ENCODE measurements at places on chromosomes 5 and 9. TPM values are rescaled to one million over a fixed set of nuclear protein-coding genes. Genes with fewer than 3 reads are reported as not detected.

DNA sequence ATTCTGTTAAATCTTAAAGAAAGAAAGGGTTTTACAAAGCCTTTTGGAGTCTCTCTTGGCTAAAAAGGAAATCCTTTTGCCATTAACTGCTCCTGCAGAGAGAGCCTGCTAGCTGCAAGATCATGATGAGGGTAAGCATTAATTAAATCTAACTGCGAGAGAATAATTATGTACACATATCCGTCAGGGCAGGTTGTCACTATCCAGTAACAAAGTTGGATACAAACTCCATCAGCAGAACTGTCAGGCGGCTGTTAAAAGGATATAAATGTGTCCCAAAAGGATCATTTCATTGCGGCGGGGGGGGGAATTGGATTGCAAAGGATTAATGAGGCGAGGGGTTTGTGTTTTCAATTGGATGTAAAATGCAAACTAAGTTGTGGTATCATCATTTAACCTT, 289.3 kb downstream of the ASTN2 start:
- DNase-seq: no peak

Gene PTCH1
- total RNA-seq: 9.4 TPM

- no peak for DNase-seq
Observed at GRCh38 chr9:114117996-114118830, 19.1 kb upstream of the KIF12 start.

Gene IFNA21
- not detected for total RNA-seq

DNA sequence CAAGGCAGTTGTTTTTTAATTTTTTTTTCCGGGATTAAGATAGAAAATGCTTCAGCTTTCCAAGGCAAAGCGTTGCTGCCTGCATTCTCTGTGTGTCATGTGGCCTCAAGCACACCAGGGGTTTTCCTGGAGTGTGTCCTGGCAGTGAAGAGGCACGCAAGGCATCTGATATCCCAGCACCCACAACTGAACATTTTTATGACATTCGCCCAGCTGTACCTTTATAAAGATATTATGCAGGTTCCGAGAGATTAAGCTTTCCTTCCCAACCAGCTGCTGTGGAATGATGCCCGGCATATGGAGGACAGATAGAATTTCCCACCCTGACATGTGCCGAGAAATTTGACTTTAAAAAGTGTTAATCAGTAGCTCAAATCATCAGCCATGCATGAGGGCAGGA, 205.6 kb downstream of the GADD45G start:
- peak; percentile 35 for DNase-seq

Gene HTR1A
- total RNA-seq: not detected

Gene MYMK
- not detected for total RNA-seq

DNA sequence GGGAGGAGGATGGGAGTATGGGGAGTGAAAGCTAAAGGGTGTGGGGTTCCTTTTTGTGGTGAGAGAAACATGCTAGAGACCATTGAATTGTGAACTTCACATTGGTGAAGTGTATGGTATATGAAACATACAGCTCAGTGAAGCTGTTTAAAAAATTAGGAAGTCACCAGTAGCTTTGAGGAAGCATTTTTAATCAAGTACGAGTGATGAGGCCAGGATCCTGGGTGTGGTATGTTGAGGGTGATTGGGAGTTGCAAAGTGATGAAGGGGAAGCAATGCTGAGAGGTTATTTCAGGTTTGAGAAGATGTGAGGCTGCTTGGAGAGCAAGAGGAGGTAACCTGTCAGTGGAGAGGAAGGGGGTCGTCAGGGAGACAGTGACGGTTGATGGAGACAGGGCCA, 22.7 kb upstream of the CLK4 start:
- DNase-seq: no peak

GRCh38 chr5:110338341-110339083, 388.0 kb downstream of the TMEM232 start:
- DNase-seq: no peak

- DNase-seq: no peak
Observed at GRCh38 chr9:389758-390157, 175.1 kb downstream of the DOCK8 start.

Gene SPINK6
- total RNA-seq: not detected

GRCh38 chr9:13862654-13863053, 451.3 kb downstream of the NFIB start:
- DNase-seq: no peak

- peak; percentile 78 for DNase-seq
Observed at GRCh38 chr5:148615644-148616275, 38.6 kb downstream of the HTR4 start.

DNA sequence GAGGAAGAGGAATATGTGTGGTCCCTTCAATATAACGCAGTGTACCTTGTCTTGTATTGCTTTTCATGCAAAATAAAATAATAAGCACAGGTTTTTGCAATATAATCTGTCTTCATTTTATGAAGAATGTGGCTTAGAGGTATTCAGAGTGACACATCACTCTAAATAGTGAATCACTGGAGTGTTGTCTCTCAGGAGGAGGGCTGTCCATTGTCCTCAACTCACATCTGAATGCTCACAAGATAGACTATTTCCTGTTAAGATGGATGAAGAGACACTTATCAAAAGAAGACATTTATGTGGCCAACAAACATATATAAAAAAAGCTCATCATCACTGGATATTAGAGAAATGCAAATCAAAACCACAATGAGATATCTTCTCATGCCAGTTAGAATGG, 1147.5 kb upstream of the C9orf72 start:
- DNase-seq: no peak

- no peak for DNase-seq
Observed at GRCh38 chr9:111020594-111020993, 17.7 kb downstream of the LPAR1 start.

Gene SLC6A3
- not detected for total RNA-seq

DNA sequence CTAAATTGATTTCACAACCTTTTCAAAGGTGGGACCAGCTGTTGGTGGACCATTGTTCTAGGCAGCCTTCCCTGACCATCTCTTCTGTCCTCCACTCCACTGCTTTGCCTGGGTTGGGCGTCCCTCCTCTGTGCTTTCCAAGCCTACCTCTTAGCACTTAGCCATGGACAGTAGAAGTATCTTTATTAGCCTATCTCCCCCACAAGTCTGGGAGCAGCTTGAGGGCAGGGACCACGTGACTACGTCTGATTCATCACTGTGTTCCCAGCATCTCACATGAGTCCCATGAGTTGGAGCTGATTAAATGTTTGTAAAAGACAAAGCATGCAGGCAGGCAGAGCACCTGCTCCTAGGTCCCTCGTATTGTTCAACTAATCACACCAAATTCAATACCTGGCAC, 20.9 kb downstream of the MORN5 start:
- peak; percentile 90 for DNase-seq

- DNase-seq: no peak
Observed at GRCh38 chr5:60510049-60510448, 189.9 kb downstream of the DEPDC1B start.

Gene GABRP
- total RNA-seq: not detected

GRCh38 chr9:109249615-109250014, 71.2 kb downstream of the EPB41L4B start:
- no peak for DNase-seq

Gene RC3H2
- 52.7 TPM for total RNA-seq

GRCh38 chr5:175746851-175747250, 89.0 kb downstream of the HRH2 start:
- DNase-seq: peak; percentile 29

- no peak for DNase-seq
Observed at GRCh38 chr5:33439905-33440481, 772 bp upstream of the TARS1 start.

GRCh38 chr9:18761742-18762300, 271.2 kb downstream of the SAXO1 start:
- no peak for DNase-seq

DNA sequence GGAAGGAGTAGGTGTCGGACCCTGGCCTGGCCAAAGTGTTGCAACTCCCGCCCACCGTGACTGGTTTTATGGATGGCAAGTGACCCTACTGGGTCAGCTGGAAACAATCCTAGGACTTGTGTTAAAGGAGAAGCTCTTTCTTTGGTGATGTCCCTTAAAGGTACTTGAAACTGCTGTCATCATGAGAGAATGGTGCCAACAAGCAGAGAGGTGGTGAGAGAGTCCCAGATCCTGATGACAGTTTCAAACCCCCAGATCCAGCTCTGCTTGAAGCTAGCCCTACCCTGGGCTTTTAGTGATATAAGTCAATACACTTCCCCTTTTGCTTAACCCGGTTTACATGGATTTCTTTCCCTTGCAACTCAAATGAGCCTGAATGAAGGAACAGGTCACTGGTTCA, 72.5 kb upstream of the UBTD2 start:
- no peak for DNase-seq

Gene OR1Q1
- not detected for total RNA-seq

Gene ENTPD2
- not detected for total RNA-seq

Gene INSL6
- not detected for total RNA-seq

GRCh38 chr9:36093384-36093783, 43.1 kb upstream of the GLIPR2 start:
- DNase-seq: no peak

Gene FBP2
- not detected for total RNA-seq

DNA sequence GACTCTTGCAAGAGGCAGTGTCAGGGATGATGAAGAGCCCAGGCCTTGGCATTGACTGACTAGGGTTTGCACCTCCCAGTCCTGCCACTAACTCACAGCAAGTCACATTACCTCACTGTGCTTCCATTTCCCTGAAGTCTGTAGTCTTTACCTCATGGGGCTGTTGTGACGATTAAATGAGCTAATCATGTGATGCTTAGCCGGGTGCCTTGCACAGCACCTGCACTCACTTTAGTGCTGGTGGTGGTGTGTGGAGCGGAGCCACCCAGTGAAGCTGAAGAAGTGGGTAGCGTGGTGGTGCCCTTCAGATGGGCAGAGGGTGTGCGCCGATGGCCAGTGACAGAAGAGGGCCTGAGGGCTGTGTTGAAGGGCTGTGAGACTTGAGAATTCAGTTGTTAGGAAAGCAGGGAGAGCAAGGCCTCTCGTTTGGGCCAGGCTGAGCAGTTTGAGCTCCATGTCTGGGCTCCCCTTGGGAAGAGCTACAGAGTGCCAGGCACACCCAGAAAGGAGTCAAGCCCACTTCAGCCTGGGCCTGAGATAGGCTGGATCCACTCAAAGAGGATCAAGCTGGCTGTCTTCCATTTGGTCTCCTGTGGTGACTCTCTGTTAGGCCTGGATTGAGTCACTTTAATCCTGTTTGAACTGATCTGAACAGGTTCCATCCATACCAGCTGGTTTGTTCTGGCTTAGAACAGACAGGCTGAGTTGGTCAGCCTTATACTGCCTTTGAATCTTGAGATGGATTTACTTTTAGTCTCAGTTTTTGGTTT, 42.5 kb downstream of the RALGPS1 start:
- peak; percentile 85 for DNase-seq

DNA sequence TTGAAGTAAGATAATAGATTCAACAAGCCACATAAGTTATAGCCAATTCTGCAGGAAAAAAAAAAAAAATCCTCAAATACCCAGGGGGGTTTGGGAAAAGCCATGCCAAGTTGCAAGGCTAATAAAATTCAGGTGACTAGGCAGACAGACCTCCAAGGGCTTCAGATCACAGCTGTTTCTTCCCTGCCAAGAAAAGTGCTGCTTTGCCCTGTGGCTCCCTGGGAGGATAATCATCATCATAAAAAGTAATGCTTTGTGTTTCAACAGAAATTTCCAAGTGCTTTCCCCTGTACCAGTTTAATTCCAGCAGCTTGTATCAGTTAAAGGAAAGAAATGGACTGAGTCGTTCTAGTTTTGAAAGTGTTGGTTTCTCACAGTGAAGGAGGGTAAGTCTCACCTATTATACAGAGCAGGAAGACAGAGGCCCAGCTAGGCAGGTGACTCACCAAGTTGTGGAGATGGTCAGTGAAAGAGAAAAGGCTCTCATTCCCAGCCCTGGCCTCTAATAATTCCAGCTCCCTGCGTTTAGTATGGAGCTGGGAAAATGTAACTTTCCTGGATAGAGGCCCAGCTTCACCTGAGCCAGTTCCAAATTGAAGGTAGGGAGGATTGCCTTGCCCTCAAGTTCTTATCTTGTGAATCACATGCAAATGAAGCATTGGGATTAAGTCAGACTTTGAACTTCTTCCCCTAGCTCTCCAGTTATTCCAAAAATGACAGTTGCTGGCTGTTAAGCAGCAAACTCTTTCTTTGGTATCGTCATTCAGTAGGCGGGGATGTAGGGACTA, 263.4 kb downstream of the GRIA1 start:
- peak; percentile 59 for DNase-seq

Gene SVEP1
- total RNA-seq: 1.2 TPM

DNA sequence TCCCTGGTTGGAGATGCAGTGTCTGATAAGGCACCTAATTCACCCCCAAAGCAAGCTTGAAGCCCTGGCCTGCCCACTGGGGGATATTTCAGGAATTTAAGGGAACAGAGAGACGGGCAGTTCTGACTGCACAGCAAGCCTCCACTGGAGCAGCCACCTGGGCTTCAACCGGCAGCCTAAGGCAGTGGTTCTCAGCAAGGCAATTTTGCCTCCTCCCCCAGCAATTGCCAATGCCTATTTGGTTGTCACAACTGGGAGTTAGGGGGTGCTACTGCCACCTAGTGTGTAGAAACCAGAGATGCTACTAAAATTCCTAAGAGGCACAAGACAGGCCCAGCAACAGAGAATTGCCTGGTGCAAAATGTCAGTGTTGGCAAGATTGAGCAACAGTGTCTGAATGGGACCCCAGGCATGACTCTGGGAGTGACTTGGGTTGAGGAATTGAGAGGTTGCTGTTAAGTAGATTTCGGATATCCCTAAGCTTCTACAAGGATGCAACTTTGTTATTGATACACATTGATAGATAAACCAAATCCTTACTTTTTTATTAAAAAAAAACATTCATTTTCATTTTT, 58.7 kb upstream of the CTSL start:
- DNase-seq: peak; percentile 30

Gene CCT5
- 445 TPM for total RNA-seq

- DNase-seq: peak; percentile 41
Observed at GRCh38 chr9:114025196-114025753, 52.8 kb downstream of the AMBP start.

Gene PCDHGA2
- total RNA-seq: 0.32 TPM

GRCh38 chr9:17625644-17626388, 47.0 kb downstream of the SH3GL2 start:
- DNase-seq: peak; percentile 98

Gene SCAI
- 3.0 TPM for total RNA-seq

DNA sequence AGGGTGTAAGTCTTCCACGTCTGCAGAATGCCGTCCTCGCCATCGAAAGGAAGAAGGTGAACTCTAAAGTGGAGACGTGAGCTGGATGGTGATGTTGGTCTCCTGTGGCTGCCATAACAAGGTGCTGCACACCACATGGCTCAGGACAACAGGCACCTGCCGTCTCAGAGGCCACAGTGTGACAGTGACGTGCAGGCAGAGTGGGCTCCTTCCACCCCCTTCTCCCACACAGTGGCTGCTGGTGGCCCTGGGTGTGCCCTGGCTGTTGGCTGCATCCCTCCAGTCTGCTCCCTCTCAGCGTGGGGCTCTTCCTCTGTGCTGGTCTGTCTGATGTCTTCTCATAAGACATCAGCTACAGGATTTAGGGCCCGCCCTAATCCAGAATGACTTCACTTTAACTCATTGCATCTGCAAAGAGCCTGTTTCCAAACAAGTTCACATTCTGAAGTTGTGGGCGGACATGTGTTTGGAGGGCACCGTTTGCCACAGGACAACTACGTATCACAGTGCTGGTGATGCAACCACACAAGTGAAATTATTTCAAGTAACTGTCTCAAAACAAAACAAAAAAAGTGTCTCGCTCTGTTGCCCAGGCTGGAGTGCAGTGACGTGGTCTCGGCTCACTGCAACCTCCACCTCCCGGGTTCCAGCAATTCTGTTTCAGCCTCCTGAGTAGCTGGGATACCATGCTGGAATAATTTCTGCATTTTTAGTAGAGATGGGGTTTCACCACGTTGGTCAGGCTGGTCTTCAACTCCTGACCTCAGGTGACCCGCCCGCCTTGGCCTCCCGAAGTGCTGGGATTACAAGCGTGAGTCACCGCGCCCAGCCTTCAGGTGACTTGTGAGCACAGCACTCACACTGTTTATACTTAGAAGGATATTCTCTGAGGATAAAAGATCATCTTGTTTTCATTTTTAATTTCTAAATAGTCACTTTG, 31.2 kb upstream of the CLPTM1L start:
- DNase-seq: peak; percentile 31
